ENCODE measurements at places on chromosomes 11 and 22.
A peak's percentile ranks its signal among the peaks of the same experiment; 100 is the strongest.

DNA sequence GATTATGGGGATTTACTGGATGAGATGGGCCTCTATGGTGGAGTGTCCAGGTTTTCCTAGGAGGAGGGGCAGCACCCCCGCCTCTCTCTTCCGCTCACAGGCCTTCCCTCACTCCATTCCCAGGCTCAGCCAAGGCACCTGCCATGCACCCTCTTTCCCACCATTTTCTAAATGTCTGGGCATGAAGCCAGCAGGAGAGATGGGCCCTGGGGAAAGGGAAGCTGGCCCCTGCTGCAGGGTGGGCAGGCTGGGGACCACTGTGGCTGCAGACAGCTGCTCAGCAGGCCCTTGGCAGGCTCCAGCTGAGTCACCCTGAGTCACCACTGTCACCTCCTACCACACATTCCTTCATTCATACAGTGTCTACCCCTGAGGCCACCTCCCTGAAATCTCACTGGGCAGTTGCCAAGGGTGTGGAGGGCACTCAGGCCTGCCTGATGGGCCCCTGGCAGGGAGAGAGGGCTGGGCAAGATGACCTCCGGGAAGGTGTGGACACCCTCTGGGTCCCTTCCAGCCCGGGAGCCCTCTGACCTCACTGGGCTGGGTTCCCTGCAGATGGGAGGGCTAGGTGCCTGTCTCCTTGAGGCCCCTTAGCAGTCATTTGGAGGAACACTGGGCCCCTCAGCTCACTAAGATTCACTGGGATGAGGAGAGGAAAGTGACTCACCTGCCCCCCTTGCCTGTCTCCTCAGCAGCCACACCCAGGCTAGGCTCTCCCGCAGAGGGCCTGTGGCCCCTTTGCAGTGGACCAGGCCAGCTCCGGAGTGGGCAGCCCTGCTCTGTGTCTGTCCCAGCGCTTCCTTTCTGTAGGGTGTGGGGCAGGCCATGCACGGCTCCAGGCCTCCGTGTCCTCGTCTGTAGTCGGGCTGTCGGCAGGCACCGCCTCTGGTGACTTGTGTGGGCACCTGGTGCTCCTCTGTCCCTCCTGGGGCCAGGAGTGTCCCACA is 7.8 kb downstream of the MYEOV start:
- H3K36me3 ChIP-seq = peaks cover 8% of the 10 kb centered on the region
- DNase-seq = no peak
- H3K4me1 ChIP-seq = peaks cover 25% of the 10 kb centered on the region
- H3K27me3 ChIP-seq = no peaks in the 10 kb centered on the region

DNA sequence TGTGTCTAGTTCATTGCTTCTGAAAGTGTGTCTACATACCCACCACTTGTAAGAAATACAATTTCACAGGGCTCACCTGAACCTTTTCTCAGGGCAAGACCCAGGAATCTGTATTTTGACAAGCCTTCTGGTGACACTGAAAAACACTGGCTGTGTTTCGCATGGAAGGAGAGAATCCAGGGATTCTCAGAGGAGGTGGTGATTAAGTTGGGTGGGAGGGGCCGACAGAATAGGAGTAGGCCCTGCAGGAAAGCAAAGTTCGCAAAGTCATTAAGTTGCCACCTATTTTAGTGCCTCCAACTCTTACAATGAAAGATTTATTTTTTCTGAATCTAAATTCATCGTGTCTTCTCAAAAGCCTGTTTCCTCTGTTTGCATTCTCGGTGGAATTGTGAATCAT is 186.8 kb downstream of the FAT3 start:
- H3K36me3 ChIP-seq = no peaks in the 10 kb centered on the region
- no peak for DNase-seq
- no peak overlapping the region for H3K4me3 ChIP-seq
- H3K27me3 ChIP-seq = no peaks in the 10 kb centered on the region
- H3K4me1 ChIP-seq = no peaks in the 10 kb centered on the region
- no peak overlapping the region for H3K27ac ChIP-seq

DNA sequence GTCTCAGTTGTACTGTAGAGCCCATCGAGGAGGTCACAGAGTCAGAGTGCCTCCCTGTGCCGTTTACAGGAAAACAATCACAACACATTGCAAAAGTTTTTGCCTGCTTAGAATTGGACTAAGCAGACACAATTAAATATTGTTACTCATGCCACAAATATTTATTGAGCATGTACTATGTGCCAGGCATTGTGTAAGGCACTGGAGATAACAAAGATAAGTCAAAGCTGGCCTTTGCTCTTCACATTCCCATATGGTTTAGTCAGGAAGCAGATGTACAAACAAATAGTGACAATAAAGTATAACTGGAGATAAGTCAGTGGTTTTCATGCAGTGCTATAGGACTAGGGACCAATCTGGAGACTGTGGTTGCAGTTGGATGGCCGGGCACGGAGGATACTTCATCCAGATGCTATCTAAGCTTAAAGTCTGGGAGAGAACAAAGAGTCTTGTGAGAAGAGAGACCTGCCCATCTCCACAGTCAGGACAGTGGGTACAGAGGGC is 550.7 kb downstream of the INSC start:
- H3K4me3 ChIP-seq = no peak overlapping the region
- H3K36me3 ChIP-seq = no peaks in the 10 kb centered on the region
- H3K4me1 ChIP-seq = no peaks in the 10 kb centered on the region
- peaks cover 15% of the 10 kb centered on the region for H3K27me3 ChIP-seq
- DNase-seq = no peak

GRCh38 chr11:73275381-73275750 is 3.2 kb downstream of the P2RY6 start:
- no peak overlapping the region for H3K27ac ChIP-seq
- H3K27me3 ChIP-seq = peaks cover 18% of the 10 kb centered on the region
- peaks cover 1% of the 10 kb centered on the region for H3K36me3 ChIP-seq
- no peaks in the 10 kb centered on the region for H3K4me1 ChIP-seq
- DNase-seq = no peak

- H3K36me3 ChIP-seq = no peaks in the 10 kb centered on the region
- no peak for DNase-seq
- H3K27me3 ChIP-seq = peaks cover 97% of the 10 kb centered on the region
- H3K27ac ChIP-seq = no peak overlapping the region
These were observed 7.2 kb downstream of the TEAD1 start for GRCh38 chr11:12681466-12681865.

DNA sequence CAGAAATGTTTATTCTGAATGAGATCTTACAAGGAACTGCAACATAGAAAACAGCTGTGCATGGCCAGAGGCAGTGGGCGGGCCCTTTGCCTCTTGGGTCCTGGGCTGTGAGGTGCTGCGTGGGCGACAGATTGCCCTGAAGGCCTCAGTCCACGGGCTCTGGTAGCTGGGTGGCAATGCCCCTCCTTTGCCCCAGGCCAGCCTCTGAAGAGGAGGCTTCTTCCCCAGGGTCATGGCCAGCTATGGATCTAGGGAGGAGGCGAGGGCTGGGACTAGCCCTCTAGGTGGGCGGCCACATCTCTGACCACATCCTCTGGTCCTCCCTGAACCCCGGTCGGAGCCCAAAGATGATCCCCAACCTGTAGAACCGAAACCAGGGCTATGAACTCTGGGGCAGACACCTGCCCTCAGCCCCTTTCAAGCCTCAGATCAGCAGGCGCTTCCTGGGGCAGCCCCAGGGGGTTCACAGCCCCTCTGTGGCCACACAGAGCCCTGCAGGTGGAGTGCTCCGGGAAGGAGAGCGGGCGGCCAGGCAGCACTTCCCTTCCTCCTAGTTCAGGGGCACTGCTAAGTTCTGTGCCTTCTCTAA is 6.6 kb upstream of the CDC42BPG start:
- no peak for DNase-seq
- H3K27me3 ChIP-seq = no peaks in the 10 kb centered on the region
- H3K36me3 ChIP-seq = peaks cover 37% of the 10 kb centered on the region
- peaks cover 72% of the 10 kb centered on the region for H3K4me1 ChIP-seq
- H3K27ac ChIP-seq = peak overlapping the region; percentile 78

- peaks cover 61% of the 10 kb centered on the region for H3K36me3 ChIP-seq
- H3K4me3 ChIP-seq = no peak overlapping the region
- H3K27me3 ChIP-seq = no peaks in the 10 kb centered on the region
- no peak for DNase-seq
- H3K4me1 ChIP-seq = peaks cover 7% of the 10 kb centered on the region
- no peak overlapping the region for H3K27ac ChIP-seq
These were observed 17.2 kb downstream of the SNX19 start for GRCh38 chr11:130899106-130899505.

DNA sequence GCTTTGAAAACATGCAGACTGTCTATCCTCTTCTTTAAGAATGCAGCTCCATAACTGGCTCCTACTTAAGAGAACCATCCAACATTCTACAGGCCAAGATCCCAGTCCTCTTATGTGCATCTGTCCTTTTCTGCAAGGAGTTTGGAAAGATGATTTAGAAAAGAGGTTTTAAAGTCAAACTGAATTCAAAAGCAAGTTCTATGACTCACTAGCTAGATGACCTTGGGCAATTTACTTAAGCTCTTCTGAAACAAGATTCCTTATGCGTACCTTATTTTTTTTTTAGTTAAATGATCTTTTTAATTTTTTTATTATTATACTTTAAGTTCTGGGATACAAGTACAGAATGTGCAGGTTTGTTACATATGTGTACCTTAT is 29.2 kb downstream of the GUCY1A2 start:
- peaks cover 1% of the 10 kb centered on the region for H3K36me3 ChIP-seq
- no peaks in the 10 kb centered on the region for H3K27me3 ChIP-seq

Data from central memory CD8-positive, alpha-beta T cell (primary cell).